ENCODE measurements at places on chromosomes 2 and 18. TPM values are rescaled to one million over a fixed set of nuclear protein-coding genes. Genes with fewer than 3 reads are reported as not detected.

Gene LCT
- total RNA-seq: not detected

GRCh38 chr2:179250848-179251504, 13.7 kb downstream of the SESTD1 start:
- no peak for DNase-seq

DNA sequence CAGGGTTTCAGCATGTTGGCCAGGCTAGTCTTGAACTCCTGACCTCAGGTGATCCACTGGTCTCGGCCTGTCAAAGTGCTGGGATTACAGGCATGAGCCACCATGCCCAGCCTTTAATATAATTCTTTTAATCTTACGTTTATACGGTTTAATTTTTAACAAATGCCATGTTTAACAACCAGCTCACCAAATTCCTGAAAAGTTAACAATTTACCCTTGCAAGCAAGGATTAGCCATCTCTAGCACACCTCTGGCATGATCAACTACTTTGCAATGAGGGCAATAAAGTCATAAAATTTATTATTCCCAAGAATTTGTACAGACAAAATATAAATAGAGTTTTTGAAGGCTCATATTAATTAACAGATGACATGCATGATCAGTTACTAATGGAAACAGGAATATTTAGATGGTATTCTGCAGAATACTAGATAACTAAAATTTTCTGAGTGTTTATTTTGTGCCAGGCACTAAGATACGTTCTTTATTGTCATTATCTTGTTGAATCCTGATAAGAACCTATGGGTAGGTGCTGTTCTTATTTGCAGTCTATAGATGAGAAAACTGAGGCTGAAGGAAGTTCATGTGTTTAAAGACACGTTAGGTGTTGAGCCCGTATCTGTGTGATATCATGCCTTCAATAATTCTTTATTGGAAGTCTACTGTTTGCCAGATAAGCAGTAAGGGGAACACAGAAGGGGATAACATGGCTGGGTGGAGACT, 190.1 kb downstream of the CDCA7 start:
- no peak for DNase-seq

DNA sequence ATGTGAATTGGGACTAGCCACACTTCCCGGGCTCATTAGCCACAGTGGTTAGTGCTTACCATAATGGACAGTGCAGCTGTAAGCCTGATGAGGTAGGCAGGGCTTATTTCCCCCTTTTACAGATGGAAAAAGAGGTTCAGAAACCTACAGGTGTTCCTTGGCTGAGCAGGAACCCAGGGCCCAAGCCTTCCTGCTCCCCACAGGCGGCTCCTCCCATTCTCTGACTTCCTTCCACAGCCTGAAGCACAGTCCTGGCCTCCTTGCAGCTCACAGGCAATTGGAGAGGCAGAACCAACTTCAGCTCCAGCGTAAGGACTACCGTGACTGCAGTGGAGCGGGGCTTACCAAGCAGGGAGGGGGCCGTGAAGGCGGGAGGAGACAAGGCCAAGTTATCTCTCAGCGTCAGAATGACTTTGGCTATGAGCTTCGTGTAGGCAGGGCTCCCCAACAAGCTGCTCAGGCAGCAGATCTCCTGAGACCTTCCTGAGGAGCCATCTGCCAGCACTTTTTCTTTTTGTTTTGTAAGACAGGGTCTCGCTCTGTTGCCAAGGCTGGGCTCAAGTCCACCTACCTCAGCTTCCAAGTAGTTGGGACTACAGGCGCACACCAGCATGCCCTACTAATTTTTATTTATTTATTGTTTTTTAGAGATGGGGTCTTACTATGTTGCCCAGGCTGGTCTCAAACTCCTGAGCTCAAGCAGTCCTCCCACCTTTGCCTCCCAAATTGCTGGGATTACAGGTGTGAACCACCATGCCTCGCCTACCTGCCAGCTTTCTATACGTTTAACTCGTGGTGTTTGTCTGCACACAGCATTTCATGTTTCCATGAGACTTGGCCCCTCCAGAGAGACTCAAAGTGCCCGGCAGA, 34.2 kb upstream of the NT5DC4 start:
- no peak for DNase-seq

DNA sequence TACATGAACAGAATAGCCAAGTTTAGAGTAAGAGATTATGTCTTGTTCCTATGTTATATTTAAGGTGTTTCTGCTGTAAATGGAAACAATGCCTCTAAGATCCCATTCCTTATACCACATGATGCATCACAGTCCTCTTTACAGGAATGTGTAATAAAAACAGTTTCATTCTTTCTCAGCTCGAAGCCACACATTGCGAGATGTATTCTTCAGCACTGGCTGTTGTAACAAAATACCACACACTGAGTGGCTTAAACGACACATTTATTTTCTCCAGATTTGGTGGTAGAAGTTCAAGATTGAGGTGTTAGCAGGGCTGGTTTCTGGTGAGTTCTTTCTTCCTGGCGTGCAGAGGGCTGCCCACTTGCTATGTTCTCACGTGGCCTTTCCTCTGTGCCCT, 246.2 kb downstream of the SOCS6 start:
- no peak for DNase-seq

- DNase-seq: no peak
These were observed 33.3 kb upstream of the ALPP start for GRCh38 chr2:232345251-232345650.

Gene ETAA1
- 7.7 TPM for total RNA-seq

DNA sequence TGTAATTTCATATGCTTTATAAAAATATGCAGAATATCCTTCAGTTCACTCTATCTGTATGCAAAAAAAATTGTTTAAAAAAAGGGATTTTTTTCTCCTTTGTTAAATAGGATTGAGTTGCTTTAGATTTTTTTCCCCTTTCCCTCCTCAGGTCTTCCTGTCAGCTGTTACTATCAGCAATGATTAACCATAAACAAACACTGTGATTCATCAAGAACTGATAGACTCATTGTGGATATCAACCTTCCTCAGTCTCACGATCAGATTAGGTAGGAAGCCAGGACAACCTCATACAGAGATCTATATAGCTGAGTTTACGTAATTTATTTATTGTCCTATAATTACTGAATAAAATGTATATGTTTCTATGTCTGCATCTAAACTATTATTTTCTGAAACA, 2136.2 kb upstream of the CELF4 start:
- DNase-seq: no peak

DNA sequence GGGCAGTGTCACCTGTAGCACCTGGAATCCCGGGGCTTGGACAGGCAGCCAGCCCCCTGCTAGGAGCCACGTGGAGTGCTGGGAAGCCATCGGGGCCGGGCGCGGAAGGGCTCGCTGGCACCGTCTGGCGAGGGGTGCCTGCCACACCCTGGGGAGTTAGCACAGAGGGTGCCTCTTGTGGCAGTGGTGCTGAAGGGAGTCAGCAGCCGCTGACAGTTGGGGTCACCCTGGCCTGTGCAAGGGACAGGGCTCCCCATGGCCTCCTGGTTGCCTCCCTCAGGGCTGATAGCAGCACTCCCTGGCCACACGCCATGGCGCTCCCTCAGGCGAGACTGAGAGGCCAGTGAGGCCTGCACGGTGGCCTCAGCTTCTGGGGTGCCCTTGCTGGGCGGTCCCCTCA, 13.9 kb upstream of the D2HGDH start:
- no peak for DNase-seq

Gene NCKAP5
- total RNA-seq: 5.4 TPM

GRCh38 chr2:200319548-200320337, 13.2 kb downstream of the SPATS2L start:
- no peak for DNase-seq

DNA sequence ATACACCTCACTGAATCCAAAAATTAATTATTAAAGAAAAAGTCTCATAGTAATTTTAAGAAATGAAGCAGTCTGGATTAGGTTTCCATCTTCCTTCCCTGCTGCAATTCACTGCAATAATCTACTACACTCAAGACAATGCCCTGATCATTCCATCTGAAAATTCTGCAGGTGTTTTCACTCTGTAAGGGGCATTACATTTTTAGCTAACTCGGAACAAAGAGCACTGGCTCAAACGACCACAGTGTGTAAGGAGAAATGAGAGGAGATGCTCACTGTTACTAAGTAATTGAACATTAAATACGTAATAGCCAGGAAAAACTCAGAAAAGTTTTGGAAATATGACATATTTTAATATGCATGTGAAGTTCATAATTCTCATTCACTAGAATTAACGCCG, 1.3 kb downstream of the B4GALT6 start:
- no peak for DNase-seq

DNA sequence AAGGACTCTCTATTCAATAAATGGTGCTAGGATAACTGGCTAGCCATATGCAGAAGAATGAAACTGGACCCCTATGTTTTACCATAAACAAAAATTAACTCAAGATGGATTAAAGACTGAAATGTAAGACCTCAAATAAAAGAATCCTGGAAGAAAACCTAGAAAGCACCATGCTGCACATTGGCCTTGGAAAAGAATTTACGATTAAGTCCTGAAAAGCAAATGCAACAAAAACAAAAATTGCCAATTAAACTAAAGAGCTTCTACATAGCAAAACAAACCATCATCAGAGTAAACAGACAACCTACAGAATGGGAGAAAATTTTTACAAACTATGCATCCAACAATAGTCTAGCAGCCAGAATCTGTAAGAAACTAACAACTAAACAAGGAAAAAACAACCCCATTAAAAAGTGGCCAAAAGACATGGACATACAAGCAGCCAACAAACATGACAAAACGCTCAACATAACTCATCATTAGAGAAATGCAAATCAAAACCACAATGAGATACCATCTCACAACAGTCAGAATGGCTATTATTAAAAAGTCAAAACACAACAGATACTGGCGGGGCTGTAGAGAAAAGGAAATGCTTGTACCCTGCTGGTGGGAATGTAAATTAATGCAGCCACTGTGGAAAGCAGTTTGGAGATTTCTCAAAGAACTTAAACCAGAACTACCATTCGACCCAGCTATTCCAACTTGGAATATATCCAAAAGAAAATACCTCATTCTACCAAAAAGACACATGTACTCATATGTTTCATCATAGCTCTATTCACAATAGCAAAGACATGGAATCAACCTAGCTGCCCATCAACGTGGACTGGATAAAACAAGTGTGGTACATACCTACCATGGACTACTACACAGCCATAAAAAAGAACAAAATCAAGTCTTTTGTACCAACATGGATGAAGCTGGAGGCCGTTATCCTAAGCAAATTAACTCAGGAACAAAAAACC, 30.6 kb downstream of the SEPTIN10 start:
- DNase-seq: no peak

Gene CXCR1
- total RNA-seq: 0.51 TPM

GRCh38 chr18:3935305-3935704, 485.3 kb downstream of the TGIF1 start:
- no peak for DNase-seq

Gene ITPRIPL1
- total RNA-seq: 1.5 TPM

- DNase-seq: peak; percentile 67
These were observed 21.6 kb upstream of the SP3 start for GRCh38 chr2:173986805-173987204.

DNA sequence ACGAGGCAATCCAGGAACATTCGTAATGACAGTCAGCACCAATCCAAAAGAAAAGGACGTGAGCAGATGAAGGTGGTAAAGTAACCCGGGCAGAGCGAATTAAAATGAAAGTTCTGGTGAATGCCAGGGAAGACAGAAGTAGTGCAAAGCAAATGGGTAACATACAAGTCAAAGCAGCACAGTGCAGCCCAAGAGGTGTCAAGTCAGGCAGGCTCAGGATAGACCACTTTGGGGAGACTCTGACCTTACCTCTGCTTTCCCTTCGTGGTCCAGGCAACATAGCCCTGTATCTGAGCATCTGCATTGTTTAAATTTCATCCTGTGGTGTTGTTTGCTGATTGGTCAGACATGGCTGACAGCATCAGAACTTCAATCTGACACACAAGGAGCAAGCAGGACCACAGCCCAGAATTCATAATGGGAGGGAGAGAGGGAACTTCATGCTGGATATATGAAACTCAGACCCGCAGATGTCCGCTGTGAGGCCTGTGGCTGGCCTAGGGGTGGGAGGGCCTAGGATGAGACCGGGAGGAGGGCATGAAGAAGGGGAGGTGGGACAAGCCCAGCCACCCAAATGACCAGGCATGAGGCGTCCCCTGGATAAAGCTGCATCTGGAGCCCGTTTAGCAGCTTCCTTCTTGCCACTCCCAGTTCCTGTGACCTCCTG, 285.7 kb downstream of the TCF4 start:
- DNase-seq: no peak

DNA sequence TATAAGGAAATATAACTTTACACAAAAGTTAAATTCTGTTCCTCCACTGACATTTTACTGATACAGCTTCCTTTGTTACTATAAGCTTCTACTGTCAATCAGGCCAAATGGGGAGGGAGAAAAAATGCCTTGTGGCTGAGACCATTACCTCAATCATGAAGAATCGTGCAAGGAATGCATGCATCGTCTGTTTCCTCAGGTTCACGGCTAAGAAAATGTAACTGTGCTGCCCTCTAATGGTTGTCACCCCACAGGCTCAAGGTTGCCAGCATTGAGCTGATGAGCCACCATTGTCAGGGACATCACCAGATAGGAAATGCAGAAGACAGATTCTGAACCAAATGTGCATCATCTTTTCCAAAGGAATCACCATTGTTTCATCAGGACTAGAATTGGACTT, 426.9 kb downstream of the CDH2 start:
- DNase-seq: no peak

Gene ALPP
- not detected for total RNA-seq

Gene SLC4A5
- total RNA-seq: 0.28 TPM

DNA sequence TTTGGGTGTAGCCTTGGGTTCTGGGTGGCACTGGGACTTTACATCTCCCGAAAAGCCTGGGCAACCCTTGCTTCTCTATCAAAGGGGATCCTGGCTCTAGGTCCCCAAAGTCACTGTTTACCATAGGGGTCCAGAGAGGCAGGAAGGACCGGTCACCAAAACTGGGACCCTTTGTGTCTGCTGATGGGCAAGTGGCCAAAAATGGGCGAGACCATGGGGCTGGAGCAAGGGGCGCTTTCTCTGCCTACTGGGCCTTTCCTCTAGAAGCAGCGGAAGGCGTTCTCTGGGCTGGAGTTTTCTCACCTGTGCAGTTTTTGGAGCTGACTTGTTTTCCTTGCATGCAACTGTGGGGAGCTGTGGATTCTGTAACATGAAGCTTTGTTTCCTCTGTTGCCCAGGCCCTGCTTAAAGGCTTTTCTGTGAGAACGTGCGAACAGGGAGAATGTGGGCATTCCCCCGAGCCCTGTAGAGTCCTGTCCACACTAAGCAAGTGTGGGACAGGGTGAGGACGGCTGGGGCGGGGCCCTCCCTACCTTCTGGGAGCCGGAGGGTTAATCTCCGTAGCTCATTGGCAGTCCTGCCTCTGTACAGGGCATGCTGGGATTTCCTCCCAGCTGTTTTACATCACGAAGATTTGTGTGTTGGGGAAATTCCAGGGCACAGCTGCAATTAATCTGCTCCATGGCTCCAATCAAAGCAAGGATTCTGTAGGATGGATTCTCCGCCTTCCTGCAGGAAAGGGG, 50.2 kb downstream of the TGOLN2 start:
- DNase-seq: no peak

Gene POTEF
- not detected for total RNA-seq

GRCh38 chr2:226701052-226701451, 98.6 kb downstream of the IRS1 start:
- DNase-seq: no peak

Gene CD226
- 0.22 TPM for total RNA-seq

Data from right atrium auricular region (tissue), 2 donors.